ENCODE measurements at places on chromosomes 12 and 14. TPM values are rescaled to one million over a fixed set of nuclear protein-coding genes. Genes with fewer than 3 reads are reported as not detected.

GRCh38 chr14:102565331-102565887 is 27.0 kb upstream of the RCOR1 start:
- H3K4me1 ChIP-seq: no peaks in the 10 kb centered on the region
- no peaks in the 10 kb centered on the region for H3K36me3 ChIP-seq
- no peak for DNase-seq
- H3K27ac ChIP-seq: no peak overlapping the region
- H3K27me3 ChIP-seq: no peaks in the 10 kb centered on the region

GRCh38 chr14:85415015-85415712 is 114.8 kb upstream of the FLRT2 start:
- H3K27me3 ChIP-seq: no peaks in the 10 kb centered on the region
- no peak overlapping the region for H3K4me3 ChIP-seq

The MORN3 gene
- total RNA-seq: not detected

The ANAPC5 gene
- total RNA-seq: 170 TPM

DNA sequence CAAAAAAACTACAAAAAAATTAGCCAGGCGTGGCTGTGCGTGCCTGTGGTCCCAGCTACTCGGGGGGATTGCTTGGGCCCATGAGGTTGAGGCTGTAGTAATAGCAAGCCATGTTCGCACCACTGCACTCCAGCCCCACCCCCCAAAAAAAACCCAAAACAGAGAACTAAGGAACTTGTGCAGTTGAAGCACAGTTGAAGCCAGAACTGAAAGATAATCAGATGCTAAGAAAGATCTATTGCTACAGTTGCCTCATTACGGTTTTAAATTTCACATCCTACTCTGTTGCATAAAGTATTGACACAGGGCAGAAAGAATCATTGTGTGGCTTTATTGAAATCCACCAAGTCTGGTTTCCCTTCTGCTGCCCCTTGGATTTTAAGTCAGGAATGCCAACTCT is 3.8 kb downstream of the CS start:
- H3K36me3 ChIP-seq: no peaks in the 10 kb centered on the region
- DNase-seq: no peak
- no peak overlapping the region for H3K4me3 ChIP-seq
- H3K27me3 ChIP-seq: no peaks in the 10 kb centered on the region
- H3K4me1 ChIP-seq: peaks cover 59% of the 10 kb centered on the region

The TPH2 gene
- not detected for total RNA-seq

- no peak for DNase-seq
- H3K4me3 ChIP-seq: no peak overlapping the region
- no peaks in the 10 kb centered on the region for H3K36me3 ChIP-seq
- H3K27ac ChIP-seq: no peak overlapping the region
- H3K4me1 ChIP-seq: no peaks in the 10 kb centered on the region
Observed at GRCh38 chr12:62767946-62768345, 167.0 kb downstream of the PPM1H start.

The PPP1R1A gene
- total RNA-seq: 52.5 TPM

The AKAP5 gene
- 0.90 TPM for total RNA-seq

DNA sequence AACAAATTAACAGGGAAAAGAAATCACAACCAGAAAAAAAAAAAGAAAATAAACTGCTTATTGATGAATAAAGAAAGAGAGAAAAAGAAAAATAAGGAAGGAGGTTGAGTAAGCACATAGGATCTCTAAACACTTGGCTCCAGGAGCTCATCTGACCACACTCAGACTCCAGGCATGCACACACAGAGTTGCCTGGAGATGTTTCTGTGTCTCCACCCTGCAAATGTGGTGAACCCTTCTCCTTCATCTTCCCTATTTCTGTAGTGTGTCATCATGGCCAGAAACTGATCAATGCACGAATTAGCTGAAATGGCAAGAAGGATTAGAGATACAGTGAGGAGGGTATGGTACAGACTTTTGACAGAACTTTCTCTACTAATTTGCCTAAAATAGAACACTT is 20.2 kb downstream of the OR4N2 start:
- H3K36me3 ChIP-seq: no peaks in the 10 kb centered on the region
- H3K27ac ChIP-seq: no peak overlapping the region
- no peak for DNase-seq
- no peaks in the 10 kb centered on the region for H3K4me1 ChIP-seq
- H3K4me3 ChIP-seq: no peak overlapping the region

- H3K27ac ChIP-seq: no peak overlapping the region
- H3K4me1 ChIP-seq: no peaks in the 10 kb centered on the region
- H3K4me3 ChIP-seq: no peak overlapping the region
- no peak for DNase-seq
Observed at GRCh38 chr14:32507029-32507984, 178.2 kb downstream of the AKAP6 start.

- H3K27ac ChIP-seq: no peak overlapping the region
- H3K4me1 ChIP-seq: no peaks in the 10 kb centered on the region
- DNase-seq: no peak
- no peaks in the 10 kb centered on the region for H3K27me3 ChIP-seq
- H3K36me3 ChIP-seq: no peaks in the 10 kb centered on the region
- peak overlapping the region; percentile 75 for H3K4me3 ChIP-seq
Observed at GRCh38 chr14:72894623-72895378, 900 bp upstream of the DPF3 start.

DNA sequence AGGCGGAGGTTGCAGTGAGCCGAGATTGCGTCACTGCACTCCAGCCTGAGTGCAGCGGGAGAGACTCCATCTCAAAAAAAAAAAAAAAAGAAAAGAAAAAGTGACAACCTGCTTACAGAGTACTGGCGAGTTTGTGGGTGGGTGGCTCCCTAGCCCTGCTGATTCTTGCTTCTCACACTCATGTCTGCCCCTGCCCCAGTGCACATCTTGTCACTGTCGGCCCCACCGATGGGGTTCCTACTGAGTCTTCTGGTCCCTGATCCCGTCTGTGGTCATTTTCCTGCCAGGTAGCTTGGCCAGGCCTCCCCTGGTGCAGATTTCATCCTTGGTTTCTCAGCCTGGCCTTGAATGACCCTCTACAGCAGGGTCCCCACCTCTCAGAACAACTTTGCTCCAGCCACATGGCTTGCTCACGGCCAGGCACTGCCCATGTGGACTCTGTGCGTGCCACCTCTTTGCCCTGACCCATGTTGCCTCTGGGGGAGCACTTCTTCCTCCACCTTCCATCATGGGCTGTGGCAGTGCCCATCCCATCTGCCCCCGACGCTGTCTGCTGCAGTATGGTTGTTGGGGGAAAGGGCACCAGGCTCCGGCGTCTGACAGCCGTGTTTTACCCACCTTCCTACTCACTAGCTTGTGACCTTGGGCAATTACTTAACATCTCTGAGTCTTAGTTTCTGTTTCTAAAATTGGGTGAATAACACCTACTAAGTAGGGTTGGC is 2.1 kb upstream of the PTPN6 start:
- no peaks in the 10 kb centered on the region for H3K36me3 ChIP-seq
- no peaks in the 10 kb centered on the region for H3K4me1 ChIP-seq
- H3K4me3 ChIP-seq: no peak overlapping the region
- no peaks in the 10 kb centered on the region for H3K27me3 ChIP-seq
- no peak for DNase-seq

GRCh38 chr12:4947253-4947652 is 37.5 kb downstream of the KCNA1 start:
- no peak overlapping the region for H3K4me3 ChIP-seq
- H3K27me3 ChIP-seq: peaks cover 9% of the 10 kb centered on the region
- H3K4me1 ChIP-seq: no peaks in the 10 kb centered on the region
- H3K27ac ChIP-seq: no peak overlapping the region

The EP400 gene
- 27.8 TPM for total RNA-seq

DNA sequence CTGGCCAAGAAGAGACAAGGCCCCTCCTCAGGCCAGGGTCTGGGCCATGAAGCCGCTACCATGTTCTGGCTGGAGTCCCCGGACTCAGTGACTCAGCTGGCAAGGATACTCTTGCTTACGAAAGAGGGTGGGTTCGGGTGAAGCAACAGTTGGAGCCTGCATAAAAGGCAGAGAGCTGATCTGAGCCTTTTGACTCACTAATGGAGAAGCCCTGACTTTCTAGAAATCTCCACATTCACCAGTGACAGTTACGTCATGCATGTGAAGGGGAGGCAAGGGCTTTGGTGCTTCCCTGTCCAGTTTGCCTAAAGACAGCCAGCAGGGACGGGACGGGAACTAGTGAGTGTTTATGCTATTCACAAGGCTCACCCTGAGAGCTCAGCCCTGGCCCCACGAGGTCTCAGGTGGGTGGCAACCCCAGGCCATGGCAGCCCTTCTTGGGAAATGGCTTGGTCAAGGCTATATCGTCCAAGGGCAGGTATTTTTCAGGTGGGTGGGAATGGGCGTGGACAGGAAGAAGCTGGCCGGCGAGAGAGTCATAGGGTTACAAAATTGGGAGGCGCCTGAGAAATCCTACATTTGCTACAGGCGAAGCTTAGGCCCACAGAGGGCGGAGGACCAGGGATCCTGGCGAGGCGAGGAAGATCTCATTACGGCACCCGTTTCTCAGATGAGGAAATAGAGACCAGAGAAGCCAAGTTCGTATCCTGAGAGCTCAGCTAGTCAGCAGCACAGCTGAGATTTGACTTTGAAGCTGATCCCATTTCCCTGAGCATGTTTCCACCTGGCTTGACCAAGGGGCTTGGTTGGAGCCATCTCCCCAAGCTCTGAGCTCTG is 314.6 kb downstream of the BCL11B start:
- H3K4me3 ChIP-seq: no peak overlapping the region
- peaks cover 9% of the 10 kb centered on the region for H3K4me1 ChIP-seq
- peak; percentile 34 for DNase-seq

- H3K27ac ChIP-seq: peak overlapping the region; percentile 47
- no peak overlapping the region for H3K4me3 ChIP-seq
- H3K4me1 ChIP-seq: peaks cover 44% of the 10 kb centered on the region
- H3K27me3 ChIP-seq: no peaks in the 10 kb centered on the region
Observed at GRCh38 chr14:103398427-103399195, 13.4 kb downstream of the MARK3 start.

The CLEC2B gene
- 17.8 TPM for total RNA-seq

GRCh38 chr14:50320283-50320682 is 8.2 kb downstream of the DMAC2L start:
- DNase-seq: no peak
- no peaks in the 10 kb centered on the region for H3K27me3 ChIP-seq
- no peak overlapping the region for H3K4me3 ChIP-seq
- H3K36me3 ChIP-seq: no peaks in the 10 kb centered on the region

GRCh38 chr12:116054280-116054679 is 223.2 kb downstream of the MED13L start:
- H3K36me3 ChIP-seq: no peaks in the 10 kb centered on the region
- no peaks in the 10 kb centered on the region for H3K27me3 ChIP-seq
- DNase-seq: no peak
- H3K4me3 ChIP-seq: no peak overlapping the region
- H3K27ac ChIP-seq: no peak overlapping the region

The TRHDE gene
- 1.0 TPM for total RNA-seq

The GDF3 gene
- total RNA-seq: not detected

GRCh38 chr14:39773387-39774126 is 341.3 kb upstream of the FBXO33 start:
- DNase-seq: no peak
- H3K36me3 ChIP-seq: no peaks in the 10 kb centered on the region
- no peaks in the 10 kb centered on the region for H3K4me1 ChIP-seq

DNA sequence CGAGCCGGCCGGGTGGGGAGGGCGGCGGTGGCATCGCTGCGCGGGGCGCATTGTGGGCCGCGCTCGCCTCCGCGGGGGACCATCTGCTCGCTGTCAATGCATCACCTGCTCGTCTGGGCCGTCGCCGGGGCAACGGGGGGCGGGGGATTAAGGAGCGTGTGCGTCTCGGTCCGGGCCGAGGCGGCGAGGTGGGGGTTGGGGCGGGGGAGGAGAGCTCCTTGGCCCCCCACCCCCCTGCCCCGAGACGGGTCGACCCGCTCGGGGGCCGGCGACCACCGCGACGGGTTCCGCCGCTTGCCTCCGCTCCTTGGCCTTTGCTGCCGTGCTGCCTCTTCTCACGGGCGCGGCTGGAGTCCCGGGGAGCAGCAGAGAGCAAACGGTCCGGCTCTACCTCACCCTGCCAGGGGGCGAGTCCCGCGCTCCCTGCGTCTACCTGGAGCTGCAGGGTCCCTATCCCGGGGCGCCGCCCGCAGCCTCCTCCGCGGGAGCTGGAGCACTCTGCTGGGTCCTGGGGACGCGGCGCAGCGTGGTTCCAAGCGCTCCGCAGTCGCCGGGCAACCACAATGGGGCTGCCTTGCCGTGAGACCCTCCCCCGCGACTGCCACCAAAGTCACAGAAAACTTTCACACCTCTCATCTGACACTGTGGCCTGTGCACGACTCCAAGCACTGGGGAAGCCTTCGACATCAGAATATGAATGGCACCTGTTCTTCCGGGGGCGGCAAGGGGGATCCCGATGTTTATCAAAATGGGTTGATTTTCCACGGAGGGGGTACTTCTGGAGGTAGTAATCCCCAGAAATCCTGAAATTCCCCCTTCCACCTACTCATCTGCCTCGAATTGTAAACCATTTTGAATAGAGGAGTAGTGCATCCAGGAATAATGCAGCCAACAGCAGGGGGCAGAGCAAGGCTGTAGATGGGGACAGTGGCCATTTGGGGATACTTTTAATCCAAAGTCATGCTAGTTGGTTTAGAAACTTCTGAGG is at the start of gene C12orf42:
Gene C12orf42 (minus strand): TSS at position 500 of the 988 bp plus-strand sequence. CDS start 17,542 bp downstream, outside the sequence.
- H3K27me3 ChIP-seq: no peaks in the 10 kb centered on the region

DNA sequence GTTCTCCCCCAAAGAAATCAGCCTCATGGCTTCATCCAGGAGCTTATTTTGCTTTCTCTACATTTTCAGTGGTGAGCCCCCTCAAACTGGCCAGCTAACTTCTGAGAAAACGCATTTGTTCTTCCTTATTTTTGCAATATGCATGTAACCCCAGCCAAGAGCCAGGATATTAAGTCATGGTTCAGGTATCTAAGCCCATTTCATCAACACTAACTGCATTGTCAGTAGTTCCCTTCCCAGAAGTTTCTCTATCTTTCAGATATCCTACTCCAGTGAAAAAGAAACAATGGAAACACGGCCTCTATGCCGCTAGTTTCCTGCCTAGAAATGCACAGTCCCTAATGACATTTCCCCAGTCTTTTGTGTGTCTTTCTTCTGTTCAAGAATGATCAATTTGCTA is 102.8 kb upstream of the RASSF8 start:
- no peaks in the 10 kb centered on the region for H3K4me1 ChIP-seq
- no peaks in the 10 kb centered on the region for H3K27me3 ChIP-seq
- no peak overlapping the region for H3K4me3 ChIP-seq
- H3K27ac ChIP-seq: no peak overlapping the region

- H3K27ac ChIP-seq: no peak overlapping the region
- H3K4me3 ChIP-seq: no peak overlapping the region
- no peaks in the 10 kb centered on the region for H3K27me3 ChIP-seq
- DNase-seq: no peak
Observed at GRCh38 chr14:23430016-23430722, 5.3 kb downstream of the MYH7 start.

- no peaks in the 10 kb centered on the region for H3K4me1 ChIP-seq
- H3K27me3 ChIP-seq: no peaks in the 10 kb centered on the region
- no peaks in the 10 kb centered on the region for H3K36me3 ChIP-seq
- DNase-seq: no peak
- no peak overlapping the region for H3K4me3 ChIP-seq
Observed at GRCh38 chr14:54206516-54206915, 190.3 kb upstream of the CDKN3 start.

All from tibial nerve (tissue), 4 donors.